ENCODE measurements at places on chromosomes 7 and 10.

GRCh38 chr10:78413076-78414055 is 379.7 kb downstream of the RPS24 start:
- no peak overlapping the region for H3K27ac ChIP-seq
- H3K27me3 ChIP-seq = peaks cover 2% of the 10 kb centered on the region
- H3K4me1 ChIP-seq = no peaks in the 10 kb centered on the region
- H3K4me3 ChIP-seq = no peak overlapping the region

DNA sequence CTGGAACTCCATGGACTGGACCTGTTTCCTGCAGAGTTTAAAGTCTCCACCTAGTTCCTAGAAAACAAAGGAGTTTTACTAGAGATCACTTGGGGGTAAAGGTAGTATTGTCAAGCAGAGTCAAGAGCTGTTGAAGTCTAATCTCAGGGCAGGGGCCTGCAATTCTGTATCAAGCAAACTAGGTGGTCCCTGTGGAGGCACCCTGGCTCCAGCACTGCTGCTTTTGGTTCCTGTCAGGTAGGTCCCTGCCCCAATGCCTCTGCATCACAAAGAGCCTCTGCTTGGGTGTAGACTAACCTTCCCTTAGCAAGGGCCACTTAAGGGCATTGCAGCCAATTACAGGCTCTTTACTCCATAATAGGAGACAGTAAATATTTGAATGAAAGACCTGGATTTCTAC is 22.5 kb downstream of the ZSCAN25 start:
- H3K36me3 ChIP-seq = peaks cover 40% of the 10 kb centered on the region
- H3K4me3 ChIP-seq = no peak overlapping the region
- no peaks in the 10 kb centered on the region for H3K27me3 ChIP-seq
- peaks cover 6% of the 10 kb centered on the region for H3K4me1 ChIP-seq

GRCh38 chr7:134343796-134344195 is 27.1 kb upstream of the SLC35B4 start:
- no peak overlapping the region for H3K4me3 ChIP-seq
- H3K36me3 ChIP-seq = no peaks in the 10 kb centered on the region
- no peaks in the 10 kb centered on the region for H3K4me1 ChIP-seq
- no peak for DNase-seq

- no peak overlapping the region for H3K4me3 ChIP-seq
- no peaks in the 10 kb centered on the region for H3K36me3 ChIP-seq
- peaks cover 2% of the 10 kb centered on the region for H3K27me3 ChIP-seq
Measured at GRCh38 chr10:116826803-116827202, 22.5 kb upstream of the ENO4 start.

DNA sequence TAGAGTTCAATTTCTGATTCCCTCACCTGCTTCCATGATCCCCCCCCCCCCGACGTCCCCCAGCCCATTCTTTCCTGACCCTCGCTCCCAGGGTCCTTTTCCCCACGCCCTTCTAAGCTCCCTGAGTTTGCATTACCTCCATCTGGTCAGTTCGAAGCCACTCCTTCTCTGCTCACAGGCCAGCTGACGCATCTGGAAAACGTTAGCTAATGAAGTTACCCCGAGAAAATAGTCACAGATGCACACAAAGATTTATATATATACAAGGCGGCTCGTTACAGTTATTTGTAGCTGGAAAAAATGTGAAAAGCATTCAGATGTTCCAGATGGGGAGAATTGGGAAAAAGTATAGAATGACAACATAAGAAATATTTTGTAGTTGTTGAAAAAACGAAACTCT is 630.0 kb upstream of the FOXK1 start:
- H3K27ac ChIP-seq = no peak overlapping the region
- H3K4me3 ChIP-seq = no peak overlapping the region
- H3K4me1 ChIP-seq = peaks cover 8% of the 10 kb centered on the region
- no peaks in the 10 kb centered on the region for H3K36me3 ChIP-seq
- H3K27me3 ChIP-seq = peaks cover 7% of the 10 kb centered on the region

DNA sequence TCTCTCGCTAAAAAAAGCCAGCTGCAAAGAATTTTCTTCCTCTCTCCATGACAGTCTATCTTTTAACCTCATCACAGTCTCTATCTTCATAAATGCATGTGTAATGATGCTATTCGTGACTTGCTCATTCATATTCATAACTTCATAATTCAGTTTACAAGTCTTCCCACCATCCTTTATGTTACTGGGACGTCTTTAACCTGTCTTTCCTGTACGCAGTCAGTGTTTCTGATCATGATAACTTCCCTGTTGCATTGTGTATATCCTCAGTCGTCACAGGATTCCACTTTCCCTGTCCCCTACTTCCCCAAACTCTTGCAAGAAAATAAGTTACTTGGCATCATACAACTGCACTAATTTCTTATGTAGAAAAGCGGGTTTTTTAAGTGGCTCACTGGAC is 165.6 kb upstream of the ASAH2 start:
- no peaks in the 10 kb centered on the region for H3K36me3 ChIP-seq
- no peak overlapping the region for H3K27ac ChIP-seq
- H3K27me3 ChIP-seq = no peaks in the 10 kb centered on the region
- peak overlapping the region; percentile 44 for H3K4me3 ChIP-seq
- H3K4me1 ChIP-seq = peaks cover 46% of the 10 kb centered on the region
- DNase-seq = no peak
